ENCODE measurements at places on chromosomes 12 and 14. TPM values are rescaled to one million over a fixed set of nuclear protein-coding genes. Genes with fewer than 3 reads are reported as not detected.
A peak's percentile ranks its signal among the peaks of the same experiment; 100 is the strongest.

TFCP2 gene
- total RNA-seq = 31.5 TPM

KRT3 gene
- total RNA-seq = not detected

RGS6 gene
- not detected for total RNA-seq

ZNF891 gene
- 1.9 TPM for total RNA-seq

KLHL33 gene
- total RNA-seq = 0.14 TPM

SSTR1 gene
- 0.29 TPM for total RNA-seq

MPHOSPH9 gene
- 40.4 TPM for total RNA-seq

TMEM253 gene
- 1.6 TPM for total RNA-seq

SYCP3 gene
- total RNA-seq = not detected

CD4 gene
- not detected for total RNA-seq

DNA sequence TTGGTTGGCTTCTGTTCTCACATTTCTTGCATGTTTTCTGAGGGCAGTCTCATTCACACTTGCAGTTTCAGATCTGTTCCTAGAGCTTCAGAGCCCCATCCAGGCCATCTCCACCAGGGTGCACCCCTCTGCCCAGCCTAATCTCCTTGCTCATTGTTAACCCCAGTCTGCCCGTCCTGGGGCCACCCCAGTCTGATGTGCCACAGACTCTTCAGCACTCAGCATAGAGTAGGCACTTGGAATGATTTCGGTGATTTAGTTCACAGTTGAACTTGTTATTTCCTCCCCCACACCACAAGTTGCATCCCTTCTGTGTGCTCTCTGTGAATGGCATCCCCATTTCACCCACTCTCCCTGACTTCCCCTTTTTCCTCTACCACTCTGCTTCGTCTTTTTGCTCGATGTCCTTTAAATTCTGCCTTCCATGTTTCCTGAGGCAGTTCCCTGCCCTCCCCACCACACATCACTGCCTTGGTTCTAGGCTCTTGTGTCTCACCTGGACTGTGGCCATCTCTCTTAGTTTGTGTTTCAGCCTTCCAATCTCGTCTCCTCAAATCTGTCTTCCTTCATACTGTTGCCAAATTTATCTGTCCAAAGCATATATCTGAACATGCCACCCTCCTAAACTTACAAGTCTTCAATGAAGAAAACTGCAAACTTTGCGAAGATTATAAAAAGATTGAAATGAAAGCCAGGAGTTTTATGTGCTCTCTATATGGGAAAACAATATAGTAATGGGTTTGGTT, 41.5 kb downstream of the ANO6 start:
- H3K27ac ChIP-seq = no peak overlapping the region
- peaks cover 32% of the 10 kb centered on the region for H3K4me1 ChIP-seq
- no peaks in the 10 kb centered on the region for H3K27me3 ChIP-seq
- H3K4me3 ChIP-seq = no peak overlapping the region
- H3K36me3 ChIP-seq = no peaks in the 10 kb centered on the region
- no peak for DNase-seq

DNA sequence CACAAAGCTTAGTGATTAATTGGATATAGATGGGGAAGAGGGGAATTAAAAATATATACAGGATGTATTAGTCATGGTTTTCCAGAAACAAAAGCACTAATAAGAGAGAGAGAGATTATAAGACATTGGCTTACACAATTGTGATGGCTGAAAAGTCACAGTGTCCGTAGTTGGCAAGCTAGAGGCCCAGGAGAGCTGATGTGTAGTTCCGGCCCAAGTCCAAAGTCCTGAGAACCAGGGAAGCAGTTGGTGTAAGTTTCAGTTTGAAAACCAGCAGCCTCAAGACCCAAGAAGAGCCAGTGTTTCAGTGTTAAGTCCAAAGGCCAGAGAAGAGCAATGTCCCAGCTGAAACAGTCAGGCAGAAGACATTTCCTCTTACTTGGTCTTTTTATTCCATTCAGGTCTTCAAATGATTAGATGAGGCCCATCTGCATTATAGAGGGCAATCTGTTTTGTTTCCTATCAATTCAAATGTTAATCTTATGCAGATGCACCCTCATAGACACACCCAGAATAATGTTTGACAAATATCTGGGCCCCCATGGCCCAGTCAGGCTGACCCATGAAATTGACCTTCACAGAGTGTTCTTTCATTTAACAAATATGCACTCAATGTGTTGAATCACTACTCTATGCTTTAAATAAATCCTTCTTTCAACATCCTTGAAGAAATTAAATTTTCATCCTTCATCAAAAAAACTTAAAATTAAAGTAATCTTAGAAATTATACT, 67.2 kb upstream of the DIO2 start:
- H3K4me3 ChIP-seq = no peak overlapping the region
- H3K4me1 ChIP-seq = peaks cover 5% of the 10 kb centered on the region
- no peaks in the 10 kb centered on the region for H3K27me3 ChIP-seq
- no peak overlapping the region for H3K27ac ChIP-seq

DNA sequence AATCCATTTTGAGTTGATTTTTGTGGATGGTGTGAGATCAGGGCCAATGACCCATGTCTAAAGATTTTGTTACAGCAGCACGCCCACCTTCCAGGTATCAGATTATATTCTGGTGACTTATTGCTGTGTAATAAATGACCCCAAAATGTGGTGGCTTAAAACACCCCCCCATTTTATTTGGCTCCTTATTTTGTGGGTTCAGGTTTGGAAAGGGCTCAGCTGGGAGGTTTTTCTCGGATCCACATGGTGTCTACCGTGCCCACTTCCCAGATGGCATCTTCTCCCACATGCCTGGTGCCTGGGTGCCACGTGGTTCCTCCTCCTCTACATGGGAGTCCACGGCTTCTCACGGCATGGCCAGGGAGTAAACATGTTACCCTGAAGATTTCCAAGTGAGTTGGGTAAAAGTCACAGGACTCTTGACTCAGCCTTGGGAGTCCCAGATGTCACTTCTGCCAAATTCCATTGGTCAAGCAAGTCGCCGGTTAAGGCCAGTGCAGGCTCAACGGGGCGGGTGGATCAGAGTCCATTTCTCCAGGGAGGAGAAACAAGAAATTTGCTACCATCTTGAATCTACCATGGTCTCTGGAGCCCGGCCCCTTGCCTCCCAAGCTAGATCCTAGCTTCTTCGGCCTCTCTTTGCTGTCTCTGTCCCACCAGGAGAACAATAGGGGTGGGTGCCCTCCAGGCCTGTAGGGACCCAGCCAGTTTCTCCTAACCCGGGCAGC, 214.3 kb downstream of the KIF26A start:
- no peaks in the 10 kb centered on the region for H3K4me1 ChIP-seq
- H3K27me3 ChIP-seq = peaks cover 24% of the 10 kb centered on the region
- H3K4me3 ChIP-seq = no peak overlapping the region
- no peak for DNase-seq
- H3K27ac ChIP-seq = no peak overlapping the region

- H3K4me3 ChIP-seq = no peak overlapping the region
- H3K4me1 ChIP-seq = no peaks in the 10 kb centered on the region
- DNase-seq = no peak
- no peak overlapping the region for H3K27ac ChIP-seq
- H3K36me3 ChIP-seq = no peaks in the 10 kb centered on the region
Observed at GRCh38 chr14:97410667-97411620, 613.8 kb downstream of the VRK1 start.

DNA sequence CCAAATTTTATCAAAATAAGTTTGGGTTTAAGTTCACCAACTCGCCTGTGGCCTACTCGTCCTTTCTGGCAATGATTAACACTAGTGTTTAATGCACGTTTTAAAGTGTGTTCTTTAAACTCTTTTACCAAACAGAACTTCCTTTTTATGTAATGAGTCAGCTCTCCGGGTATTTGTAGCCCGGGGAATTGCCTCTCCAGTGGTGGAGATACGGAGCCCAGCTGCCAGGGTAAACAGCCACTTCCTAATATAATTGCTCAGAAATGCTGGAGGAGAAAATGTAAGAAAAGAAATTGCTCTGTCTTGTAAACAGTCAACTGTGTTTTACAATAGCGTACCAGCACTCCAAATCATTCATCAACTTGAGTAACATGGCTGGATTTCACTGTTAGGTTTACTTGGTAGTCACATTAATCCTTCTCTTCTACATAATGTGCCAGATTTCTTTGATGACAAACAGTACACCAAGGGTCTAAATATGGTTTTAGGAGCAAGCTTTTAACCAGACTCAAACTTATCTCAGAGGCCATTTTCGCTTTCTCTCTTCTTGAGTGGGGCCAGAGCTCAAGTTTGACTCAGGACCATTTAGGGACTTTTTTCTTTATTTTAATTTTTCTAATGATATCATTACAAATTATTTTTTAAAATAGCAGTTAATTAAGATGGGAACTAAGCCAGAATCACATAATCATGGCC, 101.2 kb upstream of the SLC38A2 start:
- H3K27me3 ChIP-seq = no peaks in the 10 kb centered on the region
- DNase-seq = peak; percentile 89
- H3K4me3 ChIP-seq = peak overlapping the region; percentile 58
- peak overlapping the region; percentile 94 for H3K27ac ChIP-seq
- no peaks in the 10 kb centered on the region for H3K36me3 ChIP-seq

- H3K27ac ChIP-seq = no peak overlapping the region
- H3K4me1 ChIP-seq = peaks cover 4% of the 10 kb centered on the region
- no peaks in the 10 kb centered on the region for H3K27me3 ChIP-seq
Observed at GRCh38 chr12:124452576-124453331, 114.7 kb downstream of the NCOR2 start.

DNA sequence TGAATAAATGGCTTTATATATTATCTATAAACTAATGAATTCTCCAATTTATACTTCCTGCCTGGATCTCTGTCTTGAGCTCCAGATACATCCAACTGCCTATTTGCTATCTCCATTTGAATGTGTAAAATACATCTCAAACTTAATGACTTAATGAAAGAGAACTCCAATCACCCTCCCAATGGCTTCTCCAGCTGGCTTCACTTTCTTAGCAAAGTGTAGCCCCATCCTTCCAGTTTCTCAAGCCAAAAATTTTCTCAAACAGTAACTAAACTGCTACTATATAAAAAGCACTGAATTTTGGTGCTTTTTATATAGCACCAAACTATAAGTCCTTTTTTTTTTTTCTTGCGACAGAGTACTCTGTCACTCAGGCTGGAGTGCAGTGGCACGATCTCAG, 2.6 kb downstream of the CRY1 start:
- no peaks in the 10 kb centered on the region for H3K4me1 ChIP-seq
- no peaks in the 10 kb centered on the region for H3K27me3 ChIP-seq
- no peak for DNase-seq
- H3K4me3 ChIP-seq = no peak overlapping the region
- H3K27ac ChIP-seq = no peak overlapping the region
- H3K36me3 ChIP-seq = no peaks in the 10 kb centered on the region

DNA sequence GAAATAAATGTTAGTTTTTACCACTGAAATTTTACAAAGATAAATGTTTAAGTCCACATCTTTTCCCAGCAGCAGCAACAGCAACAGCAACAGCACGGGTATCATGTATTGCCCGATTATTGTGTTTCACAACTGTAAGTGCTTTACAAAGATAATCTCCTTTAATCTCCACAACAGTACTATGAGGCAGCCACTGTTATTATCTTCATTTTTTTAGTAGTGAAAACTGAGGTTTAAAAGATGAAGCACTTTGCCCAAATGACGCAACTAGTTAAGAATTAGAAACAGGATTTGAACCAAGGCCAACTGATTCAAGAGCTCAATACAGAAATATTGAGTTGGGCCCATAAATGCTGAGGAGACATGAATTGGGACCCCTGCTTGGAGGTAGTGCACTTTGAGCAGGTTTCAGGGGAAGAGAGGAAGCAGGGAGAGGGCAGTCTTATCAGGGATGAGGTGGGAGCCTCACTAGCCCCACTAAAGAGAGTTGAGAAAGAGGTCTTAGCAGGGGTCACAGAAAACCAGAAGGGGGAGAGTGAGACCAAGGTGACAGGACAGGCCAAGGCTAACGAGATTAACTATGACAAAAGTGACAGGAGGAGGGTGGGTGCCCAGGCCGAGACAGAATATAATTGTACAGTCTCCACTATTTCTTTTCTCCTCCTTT, 15.3 kb downstream of the KRT2 start:
- no peak overlapping the region for H3K4me3 ChIP-seq
- H3K4me1 ChIP-seq = peaks cover 5% of the 10 kb centered on the region
- peaks cover 5% of the 10 kb centered on the region for H3K36me3 ChIP-seq

- no peaks in the 10 kb centered on the region for H3K36me3 ChIP-seq
- H3K27me3 ChIP-seq = no peaks in the 10 kb centered on the region
Observed at GRCh38 chr12:75480469-75480949, at the start of gene GLIPR1. GLIPR1 (plus strand) TSS chr12:75480755; CDS start chr12:75480881, 126 bp downstream.

- no peaks in the 10 kb centered on the region for H3K36me3 ChIP-seq
- H3K27ac ChIP-seq = no peak overlapping the region
- no peaks in the 10 kb centered on the region for H3K27me3 ChIP-seq
- peak; percentile 6 for DNase-seq
Observed at GRCh38 chr12:7451756-7452155, 7.8 kb upstream of the CD163L1 start.

DNA sequence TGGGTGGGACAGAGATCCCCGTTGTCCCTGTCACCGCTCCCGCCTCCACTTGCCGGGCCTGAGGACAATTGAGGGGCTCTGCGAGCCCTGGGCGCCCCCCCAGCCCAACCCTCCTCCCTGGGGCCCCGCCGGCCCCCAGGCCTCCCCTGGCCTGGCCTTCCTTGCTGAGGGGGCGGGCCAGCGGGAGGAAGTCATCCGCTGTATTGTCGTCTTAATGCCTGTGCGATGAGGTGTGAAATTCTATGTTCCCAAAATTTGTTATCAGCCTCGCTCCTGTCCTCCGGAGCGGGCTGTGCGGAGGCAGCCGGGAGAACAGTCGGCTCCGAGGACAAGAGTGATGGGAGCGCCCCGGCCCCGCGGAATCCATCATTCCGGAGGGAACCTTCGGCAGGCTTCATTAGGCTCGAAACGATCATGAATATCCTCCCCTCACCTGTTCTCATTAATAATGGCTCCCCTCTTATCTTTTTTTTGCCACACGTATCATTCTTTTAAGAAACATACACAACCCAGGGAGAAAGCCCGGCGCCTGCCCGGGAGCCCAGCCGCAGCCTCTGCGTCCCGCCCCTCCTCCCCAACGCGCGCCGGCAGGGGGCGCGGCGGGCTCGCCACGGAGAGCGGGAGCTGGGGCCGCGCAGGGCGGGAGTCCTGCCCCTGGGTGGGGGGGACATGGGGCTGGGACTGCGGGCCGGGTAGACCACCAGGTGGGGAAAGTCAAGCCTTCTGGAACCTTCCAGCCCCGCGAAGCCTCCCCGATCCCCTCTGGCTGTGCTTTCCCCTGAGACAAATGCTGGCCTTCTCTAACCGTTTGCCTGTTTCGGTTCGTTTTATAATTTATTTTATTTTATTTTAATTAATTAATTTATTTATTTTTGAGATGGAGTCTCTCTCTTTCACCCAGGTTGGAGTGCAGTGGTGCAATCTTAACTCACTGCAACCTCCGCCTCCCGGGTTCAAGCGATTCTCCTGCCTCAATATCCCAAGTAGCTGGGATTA, 17.1 kb upstream of the DLK1 start:
- DNase-seq = no peak
- H3K36me3 ChIP-seq = no peaks in the 10 kb centered on the region
- H3K27ac ChIP-seq = no peak overlapping the region
- peaks cover 11% of the 10 kb centered on the region for H3K27me3 ChIP-seq

DNA sequence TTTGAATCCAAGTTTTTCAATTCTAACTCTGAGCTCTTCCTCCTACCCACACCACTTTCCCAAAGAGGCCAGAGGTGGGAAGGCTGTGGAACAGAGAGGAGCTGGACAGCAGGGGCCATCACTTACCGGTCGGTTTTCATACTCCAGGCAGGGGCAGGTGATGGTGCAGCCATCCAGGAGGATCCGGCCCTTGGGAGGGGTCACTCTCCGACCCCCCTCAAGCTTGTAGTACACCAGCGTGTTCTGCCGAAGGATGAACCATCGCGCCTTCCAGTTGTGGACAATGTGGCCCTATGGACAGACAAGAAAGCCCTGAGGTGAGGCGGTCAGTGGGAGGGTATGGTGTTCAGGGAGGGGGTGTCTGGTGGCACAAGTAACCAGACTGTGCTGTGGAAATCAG, 14.4 kb downstream of the PLEK2 start:
- no peaks in the 10 kb centered on the region for H3K27me3 ChIP-seq
- DNase-seq = no peak
- H3K4me3 ChIP-seq = no peak overlapping the region
- no peaks in the 10 kb centered on the region for H3K36me3 ChIP-seq

Data from MCF 10A (cell line).